AG08396 (cell line): ENCODE measurements at places on chromosomes 5 and 9.

DNA sequence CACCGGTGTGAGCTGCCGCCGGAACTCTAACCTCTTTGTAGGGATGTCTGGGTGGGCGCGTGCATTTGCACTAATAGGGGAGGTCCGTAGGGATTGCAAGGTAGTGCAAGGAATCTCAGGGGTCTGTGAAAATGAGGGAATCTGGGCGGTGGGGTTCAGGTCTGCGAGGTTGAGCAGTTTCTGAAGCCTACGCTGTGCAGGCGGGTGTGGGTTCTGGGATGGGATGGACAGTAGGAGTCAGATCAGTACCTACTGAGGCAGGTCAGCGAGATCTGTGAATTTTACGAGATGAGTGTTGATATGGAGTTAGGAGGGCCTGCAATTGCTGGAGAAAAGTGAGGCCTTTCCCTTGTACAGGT, 856 bp upstream of the ATOSB start:
- no peak for DNase-seq

DNA sequence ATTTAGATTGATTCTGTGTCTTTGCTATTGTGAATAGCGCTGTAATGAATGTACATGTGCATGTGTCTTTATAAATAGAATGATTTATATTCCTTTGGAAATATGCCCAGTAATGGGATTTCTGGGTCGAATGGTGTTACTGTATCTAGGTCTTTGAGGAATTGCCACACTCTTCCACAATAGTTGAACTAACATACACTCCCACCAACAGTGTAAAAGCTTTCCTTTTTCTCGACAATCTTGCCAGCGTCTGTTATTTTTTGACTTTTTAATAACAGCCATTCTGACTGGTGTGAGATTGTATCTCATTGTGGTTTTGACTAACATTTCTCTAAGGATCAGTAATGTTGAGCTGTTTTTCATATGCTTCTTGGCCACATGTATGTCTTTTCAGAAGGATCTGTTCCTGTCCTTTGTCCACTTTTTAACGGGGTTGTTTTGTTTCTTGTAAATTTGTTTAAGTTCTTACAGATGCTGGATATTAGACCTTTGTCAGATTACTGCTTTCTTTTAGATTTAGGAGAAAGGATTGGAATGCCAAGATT, 125.0 kb upstream of the NR5A1 start:
- no peak for DNase-seq

- DNase-seq, result peak; percentile 30
These were observed 63.7 kb downstream of the GLIS3 start for GRCh38 chr9:4235871-4236804.

DNA sequence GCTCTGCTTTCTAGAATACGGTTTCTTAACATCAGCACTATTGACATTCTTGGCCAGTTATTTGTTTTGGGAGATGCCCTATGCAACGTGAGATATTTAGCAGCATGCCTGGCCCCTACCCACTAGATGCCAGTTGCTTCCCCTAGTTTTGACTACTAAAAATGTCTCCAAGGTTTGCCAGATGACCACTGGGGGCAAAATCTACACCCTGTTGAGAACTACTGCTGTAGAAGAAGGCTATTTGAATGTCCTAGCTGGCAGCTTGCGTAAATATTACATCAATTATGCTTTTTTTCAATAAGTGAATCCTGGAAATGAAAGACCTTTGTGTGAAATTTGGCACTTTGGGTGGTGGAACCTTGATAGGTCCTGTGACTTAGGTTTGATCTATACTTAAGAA, 5.0 kb downstream of the NCBP1 start:
- DNase-seq, result no peak

- DNase-seq, result no peak
These were observed 71.9 kb downstream of the INSL6 start for GRCh38 chr9:5113523-5113922.

- DNase-seq, result peak; percentile 77
These were observed 1.7 kb upstream of the EFNA5 start for GRCh38 chr5:107672211-107673038.

GRCh38 chr5:68504306-68504705, 288.8 kb downstream of the PIK3R1 start:
- no peak for DNase-seq

- DNase-seq, result no peak
These were observed 315.7 kb downstream of the MCTP1 start for GRCh38 chr5:94969174-94969573.

GRCh38 chr5:135988546-135988945, 33.8 kb upstream of the LECT2 start:
- no peak for DNase-seq

- peak; percentile 68 for DNase-seq
These were observed 15.8 kb upstream of the GLIS3 start for GRCh38 chr9:4315582-4316215.

GRCh38 chr5:7856855-7857254, 5.9 kb upstream of the CFAP90 start:
- peak; percentile 36 for DNase-seq

- DNase-seq, result peak; percentile 27
These were observed 2.5 kb downstream of the FST start for GRCh38 chr5:53482717-53483638.

DNA sequence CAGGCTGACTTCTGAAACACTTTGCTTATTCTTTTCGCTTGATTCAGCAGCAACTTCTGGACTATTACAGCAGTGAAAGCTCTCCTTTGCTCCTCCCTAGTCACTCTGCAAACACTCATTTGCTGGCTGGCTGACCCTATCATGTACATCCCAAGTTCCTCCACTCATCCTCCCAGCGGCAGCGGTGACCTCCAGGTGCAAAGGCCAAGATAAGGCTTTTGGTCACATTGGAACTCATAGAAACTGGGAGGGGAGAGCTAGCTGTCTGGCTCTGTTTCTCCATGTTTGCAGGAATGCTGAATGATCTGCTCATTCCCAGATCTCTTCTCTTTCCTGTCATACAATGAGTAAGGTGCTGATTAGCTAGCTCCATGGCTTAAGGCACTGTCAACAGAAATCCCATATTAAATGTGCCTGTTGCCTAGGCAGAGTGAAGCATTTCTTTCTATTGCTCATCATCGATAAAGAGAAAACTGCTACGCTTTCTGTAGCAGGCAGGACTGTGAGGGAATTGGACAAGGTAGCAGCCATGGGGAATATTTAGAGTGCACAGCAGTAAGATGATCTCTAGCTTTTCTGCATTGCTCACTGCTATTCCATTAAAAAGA, 250.5 kb upstream of the PDE4D start:
- DNase-seq, result no peak

GRCh38 chr5:137234973-137235943, 263.9 kb downstream of the SPOCK1 start:
- DNase-seq, result no peak

- DNase-seq, result no peak
These were observed 276.5 kb upstream of the SMARCA2 start for GRCh38 chr9:1738511-1739100.

- no peak for DNase-seq
These were observed 60.6 kb upstream of the TMEM215 start for GRCh38 chr9:32722704-32723103.

DNA sequence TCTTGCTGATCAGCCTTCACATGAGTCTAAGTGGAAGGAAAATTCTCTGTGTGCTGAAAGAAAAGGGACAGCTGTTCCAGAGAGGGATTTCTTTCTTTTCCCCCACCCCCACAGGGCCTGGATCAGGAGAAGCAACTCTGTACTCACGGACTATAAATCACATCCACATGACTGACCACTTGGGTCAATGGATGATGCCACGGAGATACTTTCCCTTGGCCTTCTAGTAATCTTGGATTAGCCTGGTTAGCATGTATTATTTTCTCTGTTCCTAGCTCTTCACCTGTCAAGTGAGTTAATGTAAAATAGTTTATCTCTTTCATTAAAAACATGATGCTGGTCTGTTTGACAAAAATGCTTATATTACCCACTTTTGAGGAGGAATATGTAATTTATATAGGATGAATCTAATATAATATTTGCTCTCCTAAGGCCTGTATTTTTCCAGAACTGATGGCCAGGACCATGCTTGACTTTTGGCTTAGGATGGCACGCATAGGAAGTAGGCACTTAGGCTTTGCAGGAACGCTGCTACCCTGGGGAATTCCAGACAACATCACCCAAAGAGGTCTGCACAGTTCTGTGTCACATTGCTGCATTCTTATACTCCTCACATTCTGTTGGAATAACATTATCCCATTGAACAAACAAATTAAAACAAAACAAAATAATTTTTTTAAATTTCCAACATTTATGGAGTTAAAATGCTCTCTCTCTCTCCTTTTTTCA, 892.1 kb downstream of the TLE1 start:
- no peak for DNase-seq

- DNase-seq, result peak; percentile 68
These were observed 176.4 kb downstream of the FGF18 start for GRCh38 chr5:171595801-171596231.

DNA sequence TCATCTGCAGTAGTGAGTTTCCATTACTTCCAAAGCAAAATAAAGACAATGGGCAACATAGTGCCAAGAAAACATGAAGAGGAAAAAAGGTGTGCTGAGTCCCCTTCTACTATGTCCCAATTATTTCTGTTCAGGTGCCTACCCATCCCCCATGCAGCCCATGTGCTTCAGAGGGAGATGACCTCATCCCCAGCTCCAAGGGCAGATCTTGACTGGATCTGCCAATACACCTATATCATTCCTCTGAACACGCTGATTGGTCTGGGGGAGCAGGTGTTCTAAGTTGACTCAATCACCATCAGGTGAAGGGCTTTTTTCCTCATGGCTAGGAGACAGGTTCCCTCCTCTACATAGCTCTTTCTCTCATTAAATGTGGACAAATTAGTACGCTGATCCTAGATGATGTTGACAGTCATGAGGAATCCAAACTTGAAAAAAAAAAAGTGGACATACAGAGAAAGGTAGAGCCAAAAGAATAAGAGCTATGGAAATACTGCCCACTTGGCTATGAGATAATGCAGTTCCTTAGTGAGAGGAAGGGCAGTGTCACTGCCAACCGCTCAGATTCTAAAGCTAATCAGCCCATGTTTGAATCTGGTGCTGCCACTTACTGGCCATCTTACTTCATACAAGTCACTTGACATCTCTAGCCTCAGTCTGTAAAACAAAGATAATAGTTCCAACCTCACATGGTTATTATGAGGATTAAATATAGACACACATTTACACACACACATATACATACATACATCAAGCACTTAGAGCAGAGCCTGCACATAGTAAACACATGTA, 23.1 kb downstream of the PRELID2 start:
- DNase-seq, result peak; percentile 25

DNA sequence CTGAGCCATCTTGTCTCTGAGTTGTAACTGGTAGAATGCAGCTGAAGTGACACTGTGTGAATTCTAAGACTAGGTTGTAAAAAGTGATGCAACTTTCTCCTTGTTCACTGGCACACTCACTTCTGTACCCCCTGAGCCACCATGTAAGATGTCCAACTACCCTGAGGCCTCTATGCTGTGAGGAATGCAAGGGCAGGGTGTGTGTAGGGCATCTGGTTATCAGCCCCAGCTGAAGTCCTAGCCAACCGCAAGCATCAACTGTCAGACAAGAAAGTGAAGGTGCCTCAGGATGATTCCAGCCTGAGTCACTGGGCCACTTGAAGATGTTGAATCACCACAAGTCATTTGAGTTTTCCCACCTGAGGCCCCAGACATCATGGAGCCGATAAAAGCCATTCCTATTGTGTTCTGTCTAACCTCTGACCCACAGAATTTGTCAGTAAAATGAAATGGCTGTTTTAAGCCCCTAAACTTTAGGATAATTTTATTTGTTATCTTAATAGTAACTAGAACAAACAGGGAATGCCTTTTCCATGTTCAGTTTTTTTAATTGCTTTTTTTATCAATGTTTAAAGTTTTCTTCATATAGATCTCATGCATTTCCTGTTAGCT, 18.7 kb upstream of the RHOBTB3 start:
- DNase-seq, result peak; percentile 60

- DNase-seq, result no peak
These were observed 47.0 kb upstream of the PDE8B start for GRCh38 chr5:77163453-77163852.

DNA sequence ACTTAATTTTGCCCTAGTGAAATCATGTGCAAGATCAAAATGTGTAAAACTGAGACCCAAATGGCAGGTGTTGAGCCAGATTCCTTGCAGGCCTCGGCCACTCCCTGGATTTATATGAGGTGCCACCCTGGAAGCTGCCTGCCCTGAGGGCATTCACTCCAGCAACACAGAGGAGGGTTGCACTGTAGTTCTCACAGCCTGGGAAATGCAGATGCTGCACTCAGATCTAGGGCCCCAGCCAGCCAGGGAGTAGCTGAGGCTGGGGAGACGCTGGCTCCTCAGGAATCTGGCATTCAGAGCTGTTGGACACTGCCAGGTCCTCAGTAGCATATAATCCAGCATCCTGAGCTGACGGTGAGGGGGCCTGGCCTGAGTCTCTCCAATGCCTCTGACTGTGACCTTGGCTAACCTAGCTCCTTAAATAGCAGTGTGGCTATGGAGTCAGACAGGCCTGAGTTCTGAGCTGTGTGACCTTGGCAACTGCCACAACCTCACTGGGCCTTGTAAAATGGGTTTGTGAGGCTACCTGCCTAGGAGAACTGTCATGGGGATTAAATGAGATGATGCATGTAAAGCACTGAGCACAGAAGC, 8.7 kb downstream of the KCNMB1 start:
- no peak for DNase-seq

DNA sequence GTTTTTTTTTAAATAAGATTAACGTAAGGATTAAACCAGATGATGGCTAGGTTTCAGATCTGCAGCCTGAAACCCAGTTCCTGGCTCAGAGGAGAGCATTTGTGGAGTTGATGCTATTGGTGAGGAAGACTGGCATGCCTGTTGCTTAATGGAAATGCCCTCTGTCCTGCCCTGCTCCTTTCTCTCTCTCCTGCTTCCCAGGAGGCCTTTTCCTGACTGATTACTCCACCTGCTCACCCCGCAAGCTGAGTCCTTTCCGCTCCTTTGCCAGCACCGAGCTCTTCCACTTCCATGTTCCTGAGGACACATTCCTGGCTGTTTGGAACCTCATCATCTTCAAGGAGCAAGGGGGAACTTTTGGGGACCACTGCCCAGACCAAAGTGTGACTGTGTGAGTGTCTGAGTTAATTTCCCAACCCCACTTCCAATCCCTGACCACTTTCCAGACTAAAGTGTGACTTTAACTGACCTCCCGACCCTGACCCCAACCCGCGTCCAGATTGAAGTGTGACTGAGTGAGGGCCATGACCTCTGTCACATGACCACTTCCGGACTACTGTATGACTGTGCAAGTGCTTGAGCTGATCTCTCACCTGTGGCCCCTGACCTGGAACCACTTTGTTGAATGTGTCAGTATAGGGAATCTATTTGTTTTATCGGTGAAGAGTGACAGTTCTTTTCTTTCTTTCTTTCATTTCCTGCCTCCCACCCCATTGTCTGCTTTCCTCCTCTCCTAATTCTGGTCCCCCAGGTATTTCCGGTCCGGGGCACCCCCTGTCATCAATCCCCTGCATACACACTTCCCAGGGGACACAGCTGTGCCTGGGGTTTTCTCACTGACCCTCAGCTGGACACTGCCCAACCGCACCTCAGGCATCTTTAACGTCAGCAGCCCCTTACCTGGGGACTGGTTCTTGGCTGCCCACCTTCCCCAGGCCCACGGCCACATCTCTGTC, 5.5 kb downstream of the TMEM8B start:
- no peak for DNase-seq
